ENCODE measurements at places on chromosomes 4 and X.

DNA sequence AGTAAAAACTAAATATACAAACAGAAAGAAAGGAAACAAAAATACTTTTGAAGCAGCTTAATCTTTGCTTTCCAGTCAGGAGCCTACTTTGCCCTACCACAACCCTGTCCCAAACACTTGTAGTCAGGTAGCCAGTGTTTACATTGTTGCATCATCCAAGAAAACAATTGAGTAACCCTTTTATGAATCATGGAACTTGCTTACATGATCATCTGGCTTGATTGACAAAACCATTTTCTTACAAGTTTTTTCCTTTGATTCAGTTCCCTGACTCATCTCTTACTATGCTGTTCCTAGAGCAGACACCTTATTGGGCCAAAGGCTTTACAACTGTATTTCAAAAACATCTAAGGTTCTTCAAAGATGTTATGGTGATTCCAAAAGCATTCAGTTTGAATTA is 740.1 kb downstream of the KLHL13 start:
- DNase-seq = no peak

DNA sequence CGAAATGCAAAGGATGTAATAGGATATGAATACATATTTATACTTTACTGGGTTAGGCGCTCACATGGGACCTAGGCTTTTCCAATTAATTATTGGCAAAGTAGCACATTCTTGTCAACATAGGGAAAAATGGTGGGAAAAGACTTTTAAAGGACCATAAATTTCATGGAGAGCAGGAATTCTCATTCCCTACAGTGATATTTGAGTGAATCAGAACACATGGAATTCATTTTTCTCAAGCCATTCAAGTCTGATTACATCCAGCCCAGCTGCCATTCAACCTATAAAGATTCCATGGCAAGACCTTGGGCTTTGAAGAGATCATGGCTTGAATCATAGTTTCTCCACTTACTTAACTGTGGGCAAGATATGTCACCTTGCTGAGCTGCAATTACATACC is 150.4 kb downstream of the SOWAHB start:
- no peak for DNase-seq

DNA sequence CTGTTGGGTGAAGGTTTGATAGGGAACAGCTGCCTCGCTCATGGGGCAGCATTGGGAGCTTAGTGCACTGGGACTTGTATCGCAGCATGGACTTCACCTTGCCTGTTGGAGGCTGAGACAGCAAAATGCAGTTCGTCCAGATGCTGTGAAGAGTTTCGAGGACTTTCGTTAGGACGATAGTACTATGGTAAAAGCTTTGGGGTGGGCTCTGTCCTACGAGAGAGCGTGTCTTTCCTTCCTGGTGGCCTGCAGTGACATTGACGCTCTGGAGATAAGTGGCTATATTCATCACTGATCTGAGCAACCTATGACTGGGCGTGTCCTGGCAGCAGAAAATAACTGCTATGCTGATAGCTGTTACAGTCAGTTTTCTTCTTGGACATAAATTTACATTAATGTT is 44.8 kb downstream of the ARHGAP10 start:
- no peak for DNase-seq

DNA sequence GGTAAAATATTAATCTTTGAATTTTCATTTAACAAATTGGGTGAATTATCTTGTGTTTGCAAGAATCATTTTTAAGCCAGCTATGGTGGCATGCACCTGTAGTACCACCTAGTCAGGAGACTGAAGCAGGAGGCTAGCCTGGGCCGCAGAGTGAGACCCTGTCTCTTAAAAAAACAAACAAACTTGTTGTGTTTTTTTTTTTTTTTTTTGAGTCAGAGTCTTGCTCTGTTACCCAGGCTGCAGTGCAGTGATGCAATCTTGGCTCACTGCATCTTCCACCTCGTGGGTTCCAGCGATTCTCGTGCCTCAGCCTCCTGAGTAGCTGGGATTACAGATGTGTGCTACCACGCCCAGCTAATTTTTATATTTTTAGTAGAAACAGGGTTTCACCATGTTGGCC is 2.2 kb downstream of the TXLNG start:
- DNase-seq = no peak

GRCh38 chrX:12792711-12793110 is 1.5 kb downstream of the PRPS2 start:
- no peak for DNase-seq

- no peak for DNase-seq
These were observed 66.1 kb upstream of the SOD3 start for GRCh38 chr4:24729119-24729730.

DNA sequence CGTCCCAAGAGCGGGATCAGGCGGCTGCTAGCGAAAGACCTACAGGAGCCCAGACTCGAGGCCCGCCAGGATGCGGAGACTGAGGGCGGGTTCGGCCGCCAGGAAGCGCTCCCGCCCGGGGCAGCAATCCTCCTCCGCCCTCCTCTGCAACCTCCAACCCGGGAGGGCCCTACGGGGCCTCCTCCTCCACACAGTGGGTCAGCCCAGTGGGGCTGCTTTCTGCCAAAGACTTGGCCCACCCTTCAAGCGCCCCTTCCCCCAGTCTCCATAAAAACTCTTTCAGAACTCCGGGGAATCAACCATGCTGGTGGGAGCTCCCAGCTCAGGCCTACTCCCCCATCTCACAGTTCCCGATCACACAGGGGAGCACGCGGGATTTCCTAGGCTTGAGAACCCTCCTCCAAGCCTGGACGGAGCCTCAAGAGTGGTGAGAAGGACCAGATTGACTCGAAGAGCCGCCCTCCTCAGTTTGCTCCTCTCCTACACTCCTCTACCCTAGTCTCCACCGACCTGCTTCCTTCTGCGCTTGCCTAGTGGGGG is 77.5 kb downstream of the RLIM start:
- peak; percentile 45 for DNase-seq

GRCh38 chr4:154349829-154350228 is 141.8 kb downstream of the DCHS2 start:
- peak; percentile 9 for DNase-seq

DNA sequence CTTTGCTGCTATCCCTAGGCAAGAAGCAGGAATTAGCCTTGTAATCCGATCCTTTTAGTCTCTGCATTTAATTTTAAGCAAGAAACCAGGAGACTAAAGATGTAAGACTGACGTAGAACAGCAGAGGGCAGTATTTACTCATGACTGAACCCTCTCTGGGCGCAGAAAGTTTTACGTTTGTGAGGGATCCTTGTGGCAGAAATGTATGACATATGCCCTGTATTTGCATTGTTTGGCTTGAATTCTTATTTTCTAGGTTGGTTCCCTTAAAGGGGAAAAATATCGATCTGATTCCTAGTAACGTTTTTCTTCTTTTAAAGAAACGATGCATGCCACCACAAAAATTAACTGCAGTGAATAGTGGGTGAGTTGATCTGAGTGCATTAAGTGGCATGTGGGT is 1.3 kb upstream of the FAT4 start:
- peak; percentile 66 for DNase-seq

- DNase-seq = peak; percentile 43
These were observed 550.9 kb upstream of the BOD1L1 start for GRCh38 chr4:14178421-14178820.

GRCh38 chr4:42519803-42520417 is 122.6 kb downstream of the SHISA3 start:
- DNase-seq = no peak

DNA sequence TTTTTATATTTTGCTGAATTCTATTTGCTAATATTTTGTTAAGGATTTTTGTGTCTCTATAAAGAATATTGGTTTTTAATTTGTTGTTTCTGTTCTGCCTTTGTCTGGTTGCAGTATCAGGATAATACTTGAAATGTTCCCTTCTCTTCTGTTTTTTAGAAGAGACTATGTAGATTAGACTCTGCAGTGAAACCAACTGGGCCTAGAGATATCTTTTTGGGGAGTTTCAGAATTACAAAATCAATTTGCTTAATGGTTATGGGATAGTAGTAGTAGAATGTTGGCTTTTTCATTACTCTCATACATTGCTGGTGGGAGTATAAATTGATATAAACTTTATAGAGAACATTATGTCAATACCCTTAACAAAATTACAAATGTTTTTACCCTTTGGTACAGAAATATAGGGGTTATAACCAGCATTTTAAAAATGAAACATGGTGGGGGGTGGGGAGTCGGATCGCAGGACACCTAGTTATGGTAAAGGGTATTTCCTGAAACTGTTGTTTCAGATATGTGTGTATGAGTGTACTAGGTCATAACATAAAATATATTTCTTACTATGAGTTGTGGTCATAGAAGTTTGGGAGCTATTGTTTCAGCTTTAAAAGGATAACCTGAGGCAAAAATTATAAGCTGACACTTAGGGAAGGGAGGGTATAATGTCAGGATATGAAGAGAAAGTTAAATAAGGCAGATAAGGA is 29.0 kb downstream of the CLOCK start:
- no peak for DNase-seq

GRCh38 chr4:187849556-187850225 is 145.9 kb upstream of the ZFP42 start:
- no peak for DNase-seq

DNA sequence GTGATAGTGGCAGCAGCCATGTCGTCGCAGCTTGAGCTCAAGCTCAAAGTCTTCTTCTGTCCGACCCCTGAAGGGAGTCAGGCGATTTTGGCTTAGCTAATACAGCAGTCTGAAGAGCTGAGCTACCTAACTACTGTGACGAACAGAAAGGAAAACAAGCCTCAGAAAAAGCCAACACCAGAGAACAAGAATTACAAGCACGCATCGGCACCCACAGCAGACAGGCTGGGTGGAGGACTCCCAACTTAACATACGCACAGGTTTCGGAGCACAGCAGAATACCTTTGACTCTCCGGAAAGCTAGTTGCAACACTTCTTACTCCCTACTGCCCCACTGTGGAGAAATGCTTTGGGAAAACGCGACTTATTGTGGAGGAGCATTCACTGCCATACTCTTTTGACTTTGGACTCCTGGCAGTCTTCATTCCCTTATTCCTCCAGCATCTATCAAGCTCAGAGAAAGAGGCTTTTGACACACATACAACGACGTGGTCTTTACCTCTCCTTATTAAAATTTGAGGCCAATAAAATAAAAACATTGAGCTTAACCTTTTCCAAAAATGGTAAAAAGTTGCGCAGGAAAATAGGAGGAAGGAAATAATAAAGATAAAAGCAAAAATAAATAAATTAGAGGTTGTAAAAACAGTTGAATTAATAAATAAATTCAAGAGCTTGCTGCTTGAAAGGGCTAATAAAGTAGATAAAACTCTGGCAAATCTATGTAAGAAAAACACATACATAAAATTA is 41.3 kb upstream of the GPC3 start:
- DNase-seq = peak; percentile 3

- no peak for DNase-seq
These were observed 31.7 kb downstream of the AGA start for GRCh38 chr4:177410566-177410965.

Measured in NCI-H226 (cell line).